ENCODE measurements at places on chromosomes 4 and X.
A peak's percentile ranks its signal among the peaks of the same experiment; 100 is the strongest.

DNA sequence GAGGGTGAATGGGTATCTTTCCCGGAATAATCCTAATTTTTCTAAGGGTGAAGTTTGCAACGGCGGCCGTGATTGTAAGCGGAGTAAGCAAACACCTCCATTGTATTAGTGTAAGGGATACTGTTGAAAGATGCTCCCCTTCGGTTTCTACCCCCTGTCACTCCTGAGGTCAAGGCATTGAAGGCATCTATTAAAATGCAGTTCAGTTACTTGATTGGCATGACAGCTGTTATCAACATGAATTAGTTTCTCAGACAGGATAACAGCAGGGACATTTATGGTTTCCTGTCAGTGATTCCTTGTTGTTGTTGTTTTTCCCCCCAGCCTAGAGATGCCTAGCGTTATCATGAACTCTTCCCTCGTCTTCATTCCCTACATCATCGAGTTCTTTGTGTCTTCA, 552 bp downstream of the SLC25A14 start:
- no peak for DNase-seq

DNA sequence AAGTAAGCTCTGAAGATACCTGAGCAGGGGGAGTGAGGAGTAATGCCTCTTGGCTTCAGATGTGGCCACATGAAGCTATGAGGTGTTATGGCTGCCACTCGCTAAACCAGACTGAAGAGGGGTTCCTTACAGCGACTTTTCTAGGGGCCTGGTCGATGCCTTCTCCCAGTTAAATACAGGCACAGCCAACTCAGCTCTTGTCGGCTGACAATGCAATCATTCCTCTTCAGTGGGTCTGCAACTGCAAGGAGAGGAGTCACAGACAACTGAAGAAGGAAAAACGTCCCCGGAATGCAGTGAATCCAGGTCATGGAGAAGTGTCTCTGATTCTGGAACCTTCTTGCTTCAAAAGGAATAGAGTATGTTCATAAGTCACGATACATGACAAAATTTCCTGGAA, 106.4 kb downstream of the RNF150 start:
- no peak for DNase-seq

GRCh38 chr4:5989236-5990225, 28.7 kb downstream of the C4orf50 start:
- no peak for DNase-seq

DNA sequence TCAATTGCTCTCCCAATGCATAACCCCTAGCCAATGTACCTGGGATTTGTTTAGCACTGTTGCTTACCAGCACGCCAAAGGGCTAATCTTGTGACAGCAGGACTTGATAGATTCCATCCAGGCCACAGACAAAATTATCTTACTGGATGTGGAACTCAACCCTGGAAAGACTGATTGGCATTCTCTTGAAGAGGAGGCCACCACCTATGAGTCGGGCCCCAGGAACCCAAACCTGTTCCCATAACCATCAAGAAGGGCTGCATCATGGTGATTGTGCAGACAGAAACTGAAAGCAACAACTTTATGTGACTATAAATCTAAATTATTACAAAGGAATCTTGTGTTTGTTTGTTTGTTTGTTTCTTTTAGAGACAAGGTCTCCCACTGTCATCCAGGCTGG, 19.9 kb upstream of the TMEM255A start:
- DNase-seq, result no peak

- DNase-seq, result no peak
Observed at GRCh38 chr4:156584100-156584499, 387.5 kb downstream of the PDGFC start.

- DNase-seq, result no peak
Observed at GRCh38 chr4:181418496-181418895, 824.7 kb upstream of the TENM3 start.

DNA sequence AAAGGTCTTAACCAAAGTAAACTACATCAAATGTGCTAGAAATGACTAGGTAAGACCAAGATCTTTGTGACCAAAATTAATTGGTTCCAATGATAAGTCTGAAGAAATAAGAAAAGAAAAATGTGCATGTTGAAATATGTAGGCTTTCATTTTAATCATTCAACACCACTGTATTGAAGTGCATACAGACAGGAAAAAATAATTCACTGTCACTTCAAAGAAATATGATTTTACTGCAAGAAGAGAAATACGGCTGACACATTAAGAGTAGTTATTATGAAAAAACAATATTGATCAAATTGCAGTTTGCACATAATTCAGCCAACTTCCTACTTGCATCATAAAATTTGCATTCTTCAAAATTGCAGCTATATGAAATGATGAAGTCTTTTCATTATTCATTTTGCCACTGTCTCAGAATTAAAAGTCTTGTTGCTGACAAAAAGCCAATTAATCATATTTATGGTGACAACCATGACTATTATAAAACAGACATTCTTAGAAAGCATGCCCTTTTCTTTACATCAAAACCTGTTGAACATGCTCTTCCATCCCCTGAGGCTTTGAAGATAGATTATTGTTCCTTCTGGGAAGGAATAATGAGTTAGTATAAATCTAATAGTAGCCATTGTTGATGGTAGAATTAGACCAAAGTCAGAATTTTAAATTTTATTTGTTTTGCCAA, 405.9 kb upstream of the MAD2L1 start:
- DNase-seq, result no peak

- no peak for DNase-seq
Observed at GRCh38 chrX:2574271-2574670, 73.5 kb upstream of the DHRSX start.

DNA sequence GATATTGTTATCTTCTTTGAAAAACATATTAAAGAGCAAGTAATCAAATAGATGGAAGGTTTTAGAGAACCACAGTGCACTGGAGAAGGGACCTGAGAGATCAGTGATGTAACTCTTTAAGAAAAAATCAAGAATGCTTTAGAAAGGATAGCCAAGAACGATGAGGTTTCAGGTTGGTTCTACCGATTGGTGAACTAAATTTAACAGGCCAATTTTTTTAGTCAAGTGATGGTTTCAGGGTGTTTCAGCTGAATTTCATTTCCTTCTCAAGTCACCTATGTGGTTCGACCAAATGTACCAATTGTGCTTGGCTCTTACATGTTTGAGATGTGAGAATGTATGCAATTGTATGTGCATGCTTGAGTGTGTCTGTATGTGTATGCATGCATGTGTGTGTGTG, 26.5 kb downstream of the HS3ST1 start:
- DNase-seq, result no peak

DNA sequence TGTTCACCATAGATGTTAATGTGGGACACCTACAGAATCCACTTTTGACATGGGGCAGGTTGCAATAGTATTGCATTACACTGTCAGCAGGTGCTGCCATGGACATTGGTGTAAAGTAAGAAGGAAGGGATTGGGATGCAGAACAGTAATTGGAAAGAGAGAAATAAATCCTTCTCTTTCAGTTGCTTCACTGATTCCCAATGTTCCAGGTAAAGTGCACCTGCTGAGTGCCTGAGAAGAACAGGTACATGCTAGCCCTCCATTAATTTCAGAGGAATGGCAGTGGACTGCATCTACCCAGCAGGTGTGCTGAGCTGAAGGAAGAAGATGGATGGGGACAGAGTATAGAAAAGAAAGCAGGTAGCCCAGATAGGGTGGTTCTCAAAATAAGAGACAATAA, 248.5 kb downstream of the TENM3 start:
- no peak for DNase-seq

DNA sequence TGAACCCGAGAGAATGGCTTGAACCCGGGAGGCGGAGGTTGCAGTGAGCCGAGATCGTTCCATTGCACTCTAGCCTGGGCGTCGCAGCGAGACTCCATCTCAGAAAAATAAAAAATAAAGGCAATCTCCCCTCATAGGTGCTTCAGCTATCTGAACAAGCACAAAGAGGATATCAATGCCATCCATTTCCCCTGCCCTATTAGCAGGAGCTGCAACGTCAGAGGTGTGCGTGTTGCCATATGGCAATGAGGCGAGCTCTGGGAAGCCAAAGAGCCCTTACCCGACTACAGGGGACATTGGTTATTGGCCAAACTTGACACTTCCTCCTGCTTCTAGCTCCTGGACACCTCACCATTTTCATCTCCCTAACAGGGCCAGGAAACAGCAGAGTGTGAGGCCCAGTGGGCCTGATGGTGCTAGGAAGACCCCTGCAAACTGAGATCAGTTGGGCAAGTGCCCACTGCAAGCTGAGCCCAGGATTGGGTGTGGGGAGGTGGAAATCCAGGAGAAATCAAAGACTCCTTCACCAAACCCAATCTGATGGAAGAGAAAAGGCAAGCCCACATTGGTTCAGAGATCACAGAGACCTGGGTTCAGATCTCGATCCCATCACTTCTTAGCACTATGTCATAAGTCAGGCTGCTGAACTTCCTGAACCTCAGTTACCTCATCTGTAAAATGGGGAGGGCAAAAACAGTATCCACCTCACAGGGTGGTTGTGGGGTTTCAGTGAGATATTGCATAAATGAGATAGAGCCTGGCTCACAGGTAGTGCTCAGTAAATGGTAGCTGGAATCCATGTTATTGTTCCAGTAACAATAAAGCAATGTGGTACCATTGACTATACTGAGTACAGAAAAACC, 21.2 kb downstream of the SLC25A5 start:
- no peak for DNase-seq

GRCh38 chr4:38091636-38092035, 131.4 kb downstream of the PTTG2 start:
- DNase-seq, result no peak

DNA sequence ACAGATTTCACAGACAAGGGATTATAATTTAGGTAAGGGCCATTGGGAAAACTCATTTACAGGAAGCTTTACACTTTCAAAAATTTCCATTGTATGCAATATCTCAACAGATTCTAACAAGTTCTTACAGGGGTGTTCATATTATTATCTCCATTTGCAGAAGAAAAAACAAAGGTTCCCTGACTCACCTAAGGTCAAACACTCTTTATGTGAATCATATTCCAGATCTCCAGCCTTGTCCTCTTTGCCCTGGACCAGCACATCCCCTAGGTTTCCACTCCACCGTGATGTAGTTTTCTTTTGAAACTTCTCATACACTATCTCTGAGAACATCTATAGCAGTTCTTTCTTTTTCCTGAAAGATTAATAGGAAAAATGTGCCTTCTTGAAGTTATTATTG, 96.4 kb upstream of the HS3ST1 start:
- no peak for DNase-seq

GRCh38 chr4:73948990-73949706, 32.7 kb downstream of the PF4 start:
- peak; percentile 50 for DNase-seq

DNA sequence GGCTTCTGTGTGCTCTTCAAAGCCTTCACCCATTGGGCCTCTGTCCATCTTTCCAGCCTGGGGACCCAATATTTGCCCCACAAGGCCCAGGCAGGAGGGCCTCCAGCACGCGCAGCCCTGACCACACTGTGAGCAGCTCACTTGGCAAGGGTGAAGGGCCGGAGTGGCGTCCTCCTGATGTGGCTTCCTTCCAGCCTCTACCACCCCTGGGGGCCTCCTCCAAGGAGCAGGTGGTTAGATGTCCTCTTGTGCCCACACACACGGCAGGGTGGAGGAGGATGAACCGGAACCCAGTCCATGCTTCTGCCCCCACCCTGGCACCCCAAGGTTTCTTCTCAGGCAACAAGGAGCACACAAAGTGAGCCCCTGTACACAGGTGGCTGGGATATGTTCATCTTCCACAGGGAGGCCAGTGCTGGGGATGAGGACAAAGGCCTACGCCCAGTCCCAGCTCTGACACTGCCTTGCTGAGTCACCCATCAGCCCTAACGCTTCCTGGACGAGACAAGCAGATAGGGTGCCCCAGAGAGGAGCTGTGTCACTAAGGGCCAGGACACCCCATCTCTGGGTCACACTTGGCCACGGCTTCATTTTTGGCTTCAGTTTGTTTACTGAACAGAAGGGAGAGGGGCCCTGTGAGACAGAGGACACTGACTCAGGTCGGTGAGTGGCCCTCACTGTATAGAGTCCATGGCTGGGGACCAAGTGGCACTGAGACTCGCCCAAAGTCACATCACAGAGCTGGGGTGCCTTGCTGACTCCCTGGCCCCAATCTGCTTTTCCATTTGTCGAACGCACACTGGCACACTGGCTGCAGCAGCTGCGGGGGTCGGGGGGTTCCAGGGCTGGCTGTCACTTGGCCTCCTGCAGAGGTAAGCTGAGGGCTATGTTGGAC, 1.9 kb downstream of the UBL4A start:
- DNase-seq, result no peak

GRCh38 chr4:44871133-44871532, 144.8 kb upstream of the GNPDA2 start:
- no peak for DNase-seq

DNA sequence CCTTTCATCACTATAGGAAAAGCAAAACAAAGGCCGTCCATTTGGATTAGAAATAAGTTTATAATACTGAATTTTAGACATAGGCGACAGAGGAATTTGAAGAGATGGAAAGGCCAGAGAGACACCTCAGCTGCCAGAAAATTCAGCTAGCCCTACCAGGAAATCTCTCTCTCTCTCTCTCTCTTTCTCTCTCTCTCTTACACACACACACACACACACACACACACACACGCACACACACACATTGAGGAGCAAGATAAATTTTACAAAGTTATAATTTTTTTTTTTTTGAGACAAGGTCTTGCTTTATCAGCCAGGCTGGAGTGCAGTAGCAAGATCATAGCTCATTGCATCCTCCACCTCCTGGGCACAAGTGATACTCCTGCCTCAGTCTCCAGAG, 1.4 kb downstream of the XK start:
- DNase-seq, result no peak

- no peak for DNase-seq
Observed at GRCh38 chr4:1868293-1868692, 2.9 kb upstream of the NSD2 start.

GRCh38 chrX:131791608-131792355, 231.3 kb upstream of the STK26 start:
- DNase-seq, result no peak

- DNase-seq, result peak; percentile 58
Observed at GRCh38 chrX:42530027-42530426, 247.9 kb downstream of the PPP1R2C start.

DNA sequence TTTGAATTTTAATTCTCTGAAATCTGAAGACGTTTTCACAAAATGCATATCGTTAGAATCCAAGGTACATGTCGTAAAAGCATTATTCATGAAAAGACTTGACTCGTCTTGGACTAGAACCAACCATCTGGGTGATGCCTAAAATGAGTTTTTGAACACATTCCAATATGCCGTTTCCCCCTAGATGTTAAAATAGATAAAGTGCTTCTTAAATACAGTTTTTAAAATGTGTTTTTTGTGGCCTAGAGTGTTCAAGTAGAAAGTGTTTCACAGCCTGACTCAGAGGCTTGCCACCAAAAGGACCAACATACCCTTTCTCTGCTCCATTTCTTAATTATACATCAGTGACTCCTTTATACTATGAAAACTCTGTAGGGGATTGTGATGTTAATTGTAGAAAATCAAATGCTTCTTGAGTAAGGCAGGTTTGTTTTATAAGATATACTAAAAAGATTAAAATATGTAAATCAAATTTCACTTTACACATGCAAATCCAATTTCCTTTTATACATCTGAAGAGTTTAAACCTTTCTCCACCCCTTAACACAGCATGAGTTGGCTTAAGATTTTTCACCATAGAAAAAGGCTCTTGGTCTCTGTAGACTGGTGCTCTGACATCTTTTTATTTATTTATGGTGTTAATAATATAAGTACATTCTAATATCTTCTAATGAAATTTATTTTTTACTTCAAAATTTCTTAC, 48.4 kb downstream of the PRKG2 start:
- DNase-seq, result no peak

Measured in kidney glomerular epithelial cell (primary cell).